HTR-8/SVneo (cell line): ENCODE measurements at places on chromosomes 3 and 15.
A peak's percentile ranks its signal among the peaks of the same experiment; 100 is the strongest.

DNA sequence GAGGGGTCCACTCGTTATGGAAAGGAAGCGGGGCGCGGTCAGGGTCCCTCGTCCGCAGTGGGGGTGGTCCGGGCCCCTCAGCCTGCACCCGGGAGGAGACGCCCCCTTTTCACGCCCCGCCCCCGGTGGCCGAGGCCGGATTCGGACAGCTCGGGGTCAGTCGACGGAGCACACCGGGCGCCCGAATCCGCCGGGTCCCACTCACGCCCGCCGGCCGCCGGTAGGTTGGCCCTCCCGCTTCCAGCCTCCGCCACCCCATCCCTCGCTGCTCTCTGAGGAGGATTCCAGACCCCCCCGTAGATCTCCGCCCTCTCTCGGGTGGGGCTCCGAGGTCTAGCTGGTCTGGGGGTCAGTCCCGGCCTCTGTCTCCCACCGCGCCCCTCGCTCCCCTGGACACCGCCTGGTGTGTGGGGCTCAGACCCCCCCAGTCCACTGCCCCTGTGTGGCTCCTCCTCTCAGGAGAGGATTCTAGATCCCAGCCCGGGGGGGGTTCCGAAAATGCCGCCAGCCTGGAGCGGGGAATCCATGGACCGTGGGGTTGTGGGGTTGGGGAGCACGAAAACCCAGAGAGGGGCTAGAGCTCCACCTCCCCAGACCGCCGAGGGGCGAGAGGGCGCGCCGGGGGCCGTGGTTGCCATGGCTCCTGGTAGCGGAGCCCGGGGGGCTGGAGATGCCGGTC, 725 bp downstream of the CHL1 start:
- no peak for DNase-seq

DNA sequence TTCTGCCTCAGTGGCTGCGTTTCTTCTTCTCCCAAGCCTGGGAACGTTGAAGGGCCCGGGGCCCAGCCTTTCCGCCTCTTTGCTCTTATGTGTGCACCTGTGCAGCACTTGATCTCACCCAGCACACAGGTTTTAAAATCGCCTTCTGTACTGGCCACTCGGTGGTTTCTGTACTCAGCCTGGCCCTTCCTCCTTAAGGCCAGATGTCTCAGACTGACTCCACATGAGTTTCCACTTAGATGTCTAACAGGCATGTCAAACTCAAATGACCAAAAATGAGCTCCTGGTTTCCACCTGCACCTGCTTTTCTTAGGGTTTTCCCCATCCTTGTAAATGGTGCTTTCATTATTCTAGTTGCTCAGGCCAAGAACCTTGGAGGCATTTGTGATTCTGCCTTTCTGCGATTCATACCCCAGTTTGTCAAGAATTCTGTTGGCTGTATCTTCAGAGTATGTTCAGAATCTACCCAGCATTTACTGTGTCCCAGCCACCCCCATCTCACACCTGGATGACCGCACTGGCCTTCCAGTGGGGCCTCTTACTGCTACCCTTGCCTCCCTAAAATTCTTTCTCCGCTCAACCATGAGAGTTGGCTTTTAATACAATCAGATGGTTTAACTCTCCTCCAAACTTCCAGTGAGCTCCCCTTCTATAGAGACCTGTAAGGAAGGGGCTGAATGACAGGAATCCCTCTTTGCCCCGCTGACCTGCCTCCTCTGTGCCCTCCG, 2.2 kb upstream of the TRAK1 start:
- no peak for DNase-seq

GRCh38 chr3:107368654-107369398, 8.4 kb upstream of the CCDC54 start:
- DNase-seq: no peak

DNA sequence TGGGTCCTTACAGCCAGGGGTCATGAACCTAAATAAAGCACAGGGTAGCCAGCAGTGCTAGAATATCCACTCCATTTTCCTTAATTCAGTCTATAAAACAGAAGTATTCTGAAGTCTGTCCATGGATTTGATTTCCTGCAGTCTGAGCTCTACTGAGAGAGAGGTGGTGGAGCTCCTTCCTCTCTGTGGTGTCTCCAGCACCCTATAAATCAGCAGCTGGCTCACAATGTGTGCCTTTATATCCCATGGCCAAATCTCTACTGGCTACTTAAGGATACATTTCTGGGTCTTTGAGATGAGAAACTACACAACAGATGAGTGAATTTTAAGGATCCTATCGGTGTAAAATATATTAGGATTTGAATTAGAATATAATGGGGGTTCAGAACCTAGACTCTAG, 339.9 kb upstream of the RBMS3 start:
- DNase-seq: no peak

DNA sequence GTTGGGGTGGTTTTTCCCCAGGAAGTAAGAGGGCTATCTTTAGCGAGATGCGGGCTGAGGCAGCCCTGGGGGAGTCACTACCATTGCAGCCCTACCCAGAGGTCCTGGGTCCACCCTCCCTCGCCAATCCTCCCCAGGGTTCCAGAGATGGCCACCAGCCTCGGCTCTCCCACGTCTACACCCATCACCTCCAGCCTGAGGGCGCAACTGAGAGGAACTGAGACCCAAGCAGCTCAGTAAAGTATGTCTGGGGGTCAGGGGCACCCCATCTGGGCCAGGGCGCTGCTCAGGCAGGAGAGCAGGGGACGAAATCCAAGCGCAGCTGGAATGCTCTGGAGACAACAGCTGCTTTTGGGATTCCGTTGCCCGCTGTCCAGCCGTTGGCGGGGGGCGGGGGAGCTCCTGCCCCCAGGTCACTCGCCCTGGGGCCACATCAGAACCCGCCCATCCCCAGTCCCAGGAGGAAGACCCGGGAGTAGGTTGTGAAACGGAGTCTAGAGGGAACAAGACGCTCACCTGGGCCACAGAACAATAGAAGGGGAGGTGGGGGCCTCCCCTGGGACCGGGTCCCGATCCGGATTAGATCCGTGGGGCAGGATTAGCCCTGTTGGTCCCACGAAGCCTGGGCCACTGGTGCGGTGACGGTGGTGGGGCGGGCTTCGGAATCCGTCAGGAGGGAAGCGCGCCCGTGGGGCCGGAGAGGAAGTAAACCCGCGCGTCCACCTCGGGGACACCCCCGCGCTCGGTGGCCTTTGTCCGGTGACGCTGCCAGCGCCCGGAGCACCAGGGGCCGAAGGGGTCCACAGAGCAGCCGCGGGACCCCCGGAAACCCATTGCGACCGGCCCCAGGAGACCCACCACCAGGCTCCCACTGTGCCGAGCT, 1.4 kb upstream of the NDUFAF3 start:
- DNase-seq: no peak

DNA sequence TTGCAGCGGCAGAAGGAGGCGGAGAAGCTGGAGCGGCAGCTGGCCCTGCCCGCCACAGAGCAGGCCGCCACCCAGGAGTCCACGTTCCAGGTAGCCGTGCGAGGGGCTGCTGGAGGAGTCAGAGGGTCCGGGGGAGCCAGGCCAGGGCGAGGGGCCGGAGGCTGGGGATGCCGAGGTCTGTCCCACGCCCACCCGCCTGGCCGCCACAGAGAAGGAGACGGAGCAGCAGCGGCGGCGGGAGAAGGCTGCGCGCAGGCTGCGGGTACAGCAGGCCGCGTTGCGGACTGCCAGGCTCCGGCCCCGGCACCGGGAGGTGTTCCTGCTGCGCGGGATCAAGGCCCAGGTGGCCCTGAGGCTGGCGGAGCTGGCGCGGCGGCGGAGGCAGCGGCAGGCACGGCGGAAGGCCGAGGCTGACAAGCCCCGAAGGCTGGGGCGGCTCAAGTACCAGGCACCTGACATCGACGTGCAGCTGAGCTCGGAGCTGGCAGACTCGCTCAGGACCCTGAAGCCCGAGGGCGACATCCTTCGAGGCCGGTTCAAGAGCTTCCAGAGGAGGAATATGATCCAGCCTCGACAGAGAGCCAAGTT, 625.0 kb downstream of the MCTP2 start:
- no peak for DNase-seq

DNA sequence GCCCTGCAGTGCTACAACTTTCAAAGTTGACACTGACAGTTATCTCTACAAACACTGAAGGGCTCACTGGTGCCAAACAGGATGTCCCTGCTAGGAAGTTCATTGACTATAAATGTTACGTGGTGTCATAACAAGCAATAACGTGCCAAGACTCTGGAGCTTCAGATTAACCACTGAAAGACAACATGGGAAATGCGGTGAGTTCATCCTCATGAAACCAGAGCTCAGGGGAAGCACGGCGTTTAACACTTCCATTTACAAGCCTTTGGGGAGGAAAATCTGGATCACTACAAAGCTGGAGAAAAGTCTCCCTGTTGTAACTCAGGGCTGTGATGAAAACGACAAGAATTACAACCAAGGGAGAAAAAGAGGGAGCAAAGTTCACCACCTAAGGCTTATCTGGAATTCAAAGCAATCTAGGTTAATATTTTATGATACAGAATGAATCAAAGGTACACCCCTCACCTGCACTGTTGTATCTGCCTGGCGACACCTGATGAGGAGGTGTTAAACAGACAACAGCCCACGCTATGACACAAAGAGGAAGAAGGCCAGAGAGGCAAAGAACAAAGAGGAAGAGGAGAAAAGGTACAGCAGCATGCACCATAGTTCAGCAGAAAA, 27.0 kb downstream of the SHQ1 start:
- DNase-seq: no peak

- DNase-seq: no peak
Observed at GRCh38 chr15:64746356-64746755, 29.0 kb downstream of the RBPMS2 start.

GRCh38 chr3:128480717-128481437, 12.1 kb downstream of the GATA2 start:
- no peak for DNase-seq

GRCh38 chr3:123154020-123154985, 47.4 kb upstream of the SEC22A start:
- no peak for DNase-seq

GRCh38 chr15:48710952-48711495, 65.5 kb upstream of the FBN1 start:
- DNase-seq: no peak

DNA sequence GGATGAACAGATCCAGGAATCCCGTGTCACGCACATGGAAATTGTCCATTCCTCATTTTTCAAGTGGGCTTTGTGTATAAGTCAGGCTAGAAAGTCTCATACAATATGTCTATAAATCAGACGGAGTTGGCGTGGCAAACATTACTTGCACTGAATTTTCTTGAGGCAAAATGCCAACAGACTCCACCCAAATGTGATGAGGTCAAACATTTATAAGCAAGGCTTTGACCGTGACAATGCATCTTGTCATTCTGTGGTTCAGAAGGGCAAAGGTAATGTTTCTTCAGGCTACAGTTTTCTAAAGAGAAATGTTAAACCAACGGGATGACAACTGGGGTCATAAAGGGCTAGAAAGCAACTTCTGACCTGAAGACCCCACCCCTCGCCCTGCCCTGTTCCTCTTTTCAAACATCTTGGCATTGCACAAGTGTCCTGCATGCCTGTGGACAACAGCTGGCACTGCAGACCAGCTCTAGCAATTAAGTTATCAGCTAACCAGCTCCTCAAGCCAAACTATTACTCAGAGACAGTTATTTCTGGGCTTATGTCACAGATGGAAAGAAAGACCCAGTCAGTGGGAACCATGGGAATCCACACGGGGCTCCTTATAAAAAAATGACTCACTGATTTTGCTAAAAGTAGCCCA, 36.5 kb upstream of the SPTBN5 start:
- peak; percentile 88 for DNase-seq

- DNase-seq: no peak
Observed at GRCh38 chr3:60386306-60386705, 864.9 kb downstream of the FHIT start.

GRCh38 chr15:101183226-101183930, 68.5 kb downstream of the CHSY1 start:
- no peak for DNase-seq

GRCh38 chr3:96334779-96335178, 479.6 kb upstream of the EPHA6 start:
- no peak for DNase-seq

DNA sequence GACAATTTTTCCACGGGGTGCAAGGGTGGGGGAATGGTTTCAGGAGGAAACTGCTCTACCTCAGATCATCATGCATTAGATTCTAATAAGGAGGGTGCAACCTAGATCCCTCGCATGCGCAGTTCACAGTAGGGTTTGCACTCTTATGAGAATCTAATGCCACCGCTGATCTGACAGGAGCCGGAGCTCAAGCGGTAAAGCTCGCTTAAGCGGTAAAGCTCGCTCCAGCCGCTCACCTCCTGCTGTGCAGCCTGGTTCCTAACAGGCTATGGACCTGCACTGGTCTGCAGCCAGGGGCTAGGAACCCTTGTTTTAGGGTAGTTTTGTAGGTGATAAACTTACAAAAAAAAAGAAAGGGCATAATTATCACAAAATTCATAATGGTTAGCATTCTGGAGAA, 53.9 kb upstream of the RYR3 start:
- no peak for DNase-seq

GRCh38 chr3:64022451-64023186, 675 bp downstream of the PSMD6 start:
- DNase-seq: no peak

DNA sequence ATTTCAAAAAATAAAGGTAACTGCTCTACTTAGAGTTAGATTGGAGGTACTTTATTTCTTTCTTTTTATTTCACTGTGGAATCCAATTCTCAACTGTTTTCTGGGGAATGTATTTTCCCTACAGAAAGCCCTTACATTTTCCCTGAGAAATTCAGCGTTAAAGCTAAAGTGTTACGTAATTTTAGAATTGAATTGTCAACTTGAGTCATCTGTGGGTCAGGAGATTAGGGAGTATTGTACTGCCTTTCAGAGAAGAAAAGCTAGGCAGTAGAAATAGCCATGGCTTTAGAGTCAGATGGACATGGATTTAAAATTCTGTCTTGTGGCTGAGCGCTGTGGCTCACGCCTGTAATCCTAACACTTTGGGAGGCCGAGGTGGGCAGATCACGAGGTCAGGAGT, 728.6 kb downstream of the ROBO1 start:
- DNase-seq: no peak

DNA sequence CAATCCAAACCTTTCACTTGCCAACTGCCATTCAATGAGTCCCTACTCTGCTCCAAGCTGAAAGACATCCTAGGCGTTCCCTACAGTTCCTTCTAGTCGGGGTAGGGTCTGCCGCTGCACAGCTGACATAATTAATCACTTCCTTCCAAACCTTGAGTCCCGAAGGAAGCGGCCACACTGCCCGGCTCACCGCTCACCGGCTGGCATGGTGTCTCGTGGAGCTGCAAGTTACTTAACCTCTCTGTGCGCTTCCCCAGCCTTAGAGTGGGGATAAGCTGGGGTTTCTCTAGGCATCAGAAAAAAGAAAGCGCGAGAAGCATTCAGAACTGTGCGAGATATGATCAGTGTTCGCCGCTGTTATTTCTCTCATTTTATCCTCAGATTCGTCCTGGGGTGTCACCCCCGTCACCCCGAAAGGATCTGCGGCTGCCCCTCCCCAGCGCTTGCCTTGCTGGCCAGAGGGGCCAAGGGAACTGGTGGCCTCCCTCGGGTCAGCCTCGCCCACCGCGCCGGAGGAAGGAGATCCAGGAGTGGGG, 748 bp downstream of the MRPS25 start:
- no peak for DNase-seq

- no peak for DNase-seq
Observed at GRCh38 chr3:75303741-75304140, 360.4 kb upstream of the FRG2C start.

- no peak for DNase-seq
Observed at GRCh38 chr15:71656425-71656824, 153.9 kb upstream of the NR2E3 start.

GRCh38 chr3:14329116-14329830, 73.1 kb upstream of the SLC6A6 start:
- DNase-seq: peak; percentile 52

GRCh38 chr3:10723991-10724390, 92.0 kb upstream of the SLC6A11 start:
- no peak for DNase-seq
